GM12892 (cell line): ENCODE measurements at places on chromosomes 3 and 15.

- no peak for DNase-seq
These were observed 297.8 kb downstream of the EPHA3 start for GRCh38 chr3:89405176-89405575.

- no peak for DNase-seq
These were observed 52.4 kb upstream of the SLC6A1 start for GRCh38 chr3:10940106-10940505.

- DNase-seq: no peak
These were observed 17.0 kb upstream of the ANO10 start for GRCh38 chr3:43638594-43639447.

- DNase-seq: no peak
These were observed 152.6 kb downstream of the GREM1 start for GRCh38 chr15:32870240-32871033.

GRCh38 chr3:112974178-112974517 is 755 bp downstream of the CD200R1 start:
- no peak for DNase-seq

DNA sequence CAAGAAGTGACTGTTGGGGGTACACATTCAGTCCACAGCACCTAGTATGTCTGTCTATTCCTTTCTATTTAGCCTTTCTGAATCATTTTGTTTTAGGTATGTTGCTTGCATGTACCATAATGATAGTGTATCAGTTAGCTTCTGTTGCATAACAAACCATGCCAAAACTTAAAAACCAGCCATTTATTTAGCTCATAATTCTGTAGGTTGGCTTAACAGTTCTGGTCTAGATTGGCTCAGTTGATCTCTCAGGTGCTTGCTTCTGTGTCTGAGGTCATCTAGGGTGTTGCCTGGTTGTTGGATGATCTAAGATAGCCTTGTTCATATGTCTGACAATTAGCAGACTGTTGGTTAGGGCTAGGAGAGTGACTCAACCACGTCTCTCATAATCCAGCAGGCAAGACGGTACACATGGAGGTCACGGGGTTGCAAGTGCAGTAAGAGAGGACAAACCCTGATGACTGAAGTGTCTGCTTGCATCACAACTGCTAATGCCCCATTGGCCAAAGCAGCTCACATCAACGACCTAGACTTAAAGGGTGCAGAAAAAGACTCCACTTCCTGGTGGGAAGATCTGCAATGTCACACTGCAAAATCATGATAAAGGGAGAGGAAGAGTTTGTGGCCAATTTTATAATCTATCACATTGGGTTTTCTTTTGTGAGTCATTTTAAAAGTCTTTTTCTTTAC is 6.8 kb upstream of the PDCD6IP start:
- no peak for DNase-seq

- DNase-seq: no peak
These were observed 379.1 kb downstream of the MCTP2 start for GRCh38 chr15:94610485-94610884.

GRCh38 chr15:27092390-27092789 is 121.4 kb downstream of the GABRG3 start:
- DNase-seq: no peak

DNA sequence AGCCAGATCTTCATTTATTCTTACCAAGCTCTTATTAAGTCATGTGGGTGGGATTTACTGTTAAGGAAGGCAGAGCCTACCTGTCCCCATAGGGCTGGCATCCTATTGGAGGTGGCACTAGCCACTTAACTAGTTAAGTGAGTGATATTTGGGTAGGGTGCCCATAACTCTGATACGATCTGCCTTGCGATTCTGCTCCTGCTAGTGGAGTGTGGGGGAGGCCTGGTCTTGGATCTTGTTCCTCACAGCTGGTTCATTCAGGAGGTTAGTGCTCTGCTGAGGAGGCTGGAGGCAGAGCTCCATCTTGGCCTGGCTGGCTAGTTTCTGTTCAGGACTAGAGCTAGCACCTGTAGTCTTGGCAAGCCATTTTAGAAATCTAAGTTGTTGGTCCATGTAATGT is 9.3 kb downstream of the BAHD1 start:
- DNase-seq: no peak

DNA sequence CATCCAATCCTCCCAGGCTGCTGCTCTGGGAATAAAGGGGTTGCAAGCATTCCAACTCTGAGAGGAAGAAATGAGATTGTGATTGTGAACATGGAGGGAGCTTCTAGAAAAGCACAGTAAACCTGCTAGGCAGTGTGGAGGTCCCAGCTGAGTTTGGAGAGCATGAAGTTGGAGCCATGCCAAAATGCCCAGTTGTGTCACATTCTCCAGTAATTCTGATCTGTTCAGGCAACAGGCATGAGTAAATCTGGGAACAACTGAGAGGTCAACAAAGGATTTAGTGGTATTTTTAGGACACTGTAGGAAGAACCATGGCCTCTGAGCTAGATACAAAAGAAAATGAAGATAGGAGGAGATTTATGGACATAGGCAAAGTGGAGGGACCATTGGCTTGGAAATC is 74.7 kb downstream of the CYP19A1 start:
- no peak for DNase-seq

- DNase-seq: no peak
These were observed 18.7 kb downstream of the CHST14 start for GRCh38 chr15:40489274-40490175.

GRCh38 chr15:73802431-73803041 is 49.4 kb upstream of the INSYN1 start:
- DNase-seq: no peak

DNA sequence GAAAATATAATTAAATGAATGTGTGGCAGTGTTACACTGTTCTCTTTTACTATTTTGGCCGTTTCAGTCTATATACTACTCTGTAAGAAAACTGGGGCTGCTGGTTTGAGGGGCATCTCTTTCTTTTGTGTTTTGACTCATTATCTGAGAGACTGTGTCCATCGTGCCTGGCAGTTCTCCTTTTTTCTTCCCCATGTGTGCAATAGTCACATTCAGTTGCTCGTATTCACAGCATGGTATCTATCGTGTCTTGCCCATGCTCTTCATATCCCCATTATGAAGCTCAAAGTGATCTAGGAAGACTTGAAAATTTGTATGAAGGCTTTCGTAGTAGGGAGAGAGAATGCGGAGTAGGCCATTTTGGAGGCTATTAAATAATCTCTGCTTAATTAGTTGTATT is 29.8 kb upstream of the FAH start:
- no peak for DNase-seq

- DNase-seq: no peak
These were observed 963.4 kb upstream of the CFAP20DC start for GRCh38 chr3:60013241-60013640.

- DNase-seq: no peak
These were observed 489.1 kb upstream of the CFAP20DC start for GRCh38 chr3:59538753-59539432.

- no peak for DNase-seq
These were observed at the start of gene AADACL2 for GRCh38 chr3:151733613-151734012. TSS of gene AADACL2 (plus strand) at chr3:151733927. CDS start at chr3:151734036, 109 bp downstream.

- DNase-seq: no peak
These were observed 59.5 kb upstream of the POU1F1 start for GRCh38 chr3:87335931-87336330.

DNA sequence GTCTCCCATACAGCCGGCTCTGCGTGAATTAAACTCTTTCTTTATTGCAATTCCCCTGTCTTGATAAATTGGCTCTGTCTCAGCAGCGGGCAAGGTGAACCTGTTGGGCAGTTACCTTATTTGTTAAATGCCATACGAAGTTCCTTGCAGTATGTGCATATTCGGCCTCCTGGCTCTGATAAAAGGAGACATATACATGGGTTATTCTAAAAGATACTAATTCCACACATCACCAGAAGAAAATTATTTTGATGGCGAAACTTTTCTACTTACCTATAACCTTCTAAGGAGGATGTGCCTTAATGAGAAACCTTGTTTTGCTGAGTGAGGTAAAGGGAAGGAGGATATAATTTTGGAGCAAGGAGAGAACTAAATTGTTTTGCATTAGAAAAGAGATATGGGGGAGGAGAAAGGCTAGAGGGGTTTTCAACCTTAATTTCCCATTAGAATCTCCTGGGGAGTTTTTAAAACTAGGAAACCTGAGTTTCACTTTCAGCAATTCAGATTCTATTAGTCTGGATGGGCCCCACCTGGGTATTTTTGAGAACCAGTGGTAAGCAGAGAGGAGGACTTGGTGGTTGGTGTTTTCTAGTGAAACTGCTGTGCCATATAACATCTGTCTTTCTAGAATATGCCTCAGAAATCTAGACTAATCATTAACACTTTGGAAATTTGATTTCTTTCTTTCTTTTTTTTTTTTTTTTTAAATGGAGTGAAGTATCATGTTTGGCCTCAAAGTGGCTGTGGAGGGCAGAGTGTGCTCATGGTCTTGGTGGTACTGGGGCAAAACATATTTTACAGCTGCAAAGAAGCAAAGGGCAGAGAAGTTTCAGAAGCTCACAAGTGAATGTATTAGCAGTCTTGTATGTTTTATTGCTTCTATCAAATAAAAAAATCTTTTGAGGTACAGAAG is 23.0 kb downstream of the NANOGP8 start:
- DNase-seq: no peak

DNA sequence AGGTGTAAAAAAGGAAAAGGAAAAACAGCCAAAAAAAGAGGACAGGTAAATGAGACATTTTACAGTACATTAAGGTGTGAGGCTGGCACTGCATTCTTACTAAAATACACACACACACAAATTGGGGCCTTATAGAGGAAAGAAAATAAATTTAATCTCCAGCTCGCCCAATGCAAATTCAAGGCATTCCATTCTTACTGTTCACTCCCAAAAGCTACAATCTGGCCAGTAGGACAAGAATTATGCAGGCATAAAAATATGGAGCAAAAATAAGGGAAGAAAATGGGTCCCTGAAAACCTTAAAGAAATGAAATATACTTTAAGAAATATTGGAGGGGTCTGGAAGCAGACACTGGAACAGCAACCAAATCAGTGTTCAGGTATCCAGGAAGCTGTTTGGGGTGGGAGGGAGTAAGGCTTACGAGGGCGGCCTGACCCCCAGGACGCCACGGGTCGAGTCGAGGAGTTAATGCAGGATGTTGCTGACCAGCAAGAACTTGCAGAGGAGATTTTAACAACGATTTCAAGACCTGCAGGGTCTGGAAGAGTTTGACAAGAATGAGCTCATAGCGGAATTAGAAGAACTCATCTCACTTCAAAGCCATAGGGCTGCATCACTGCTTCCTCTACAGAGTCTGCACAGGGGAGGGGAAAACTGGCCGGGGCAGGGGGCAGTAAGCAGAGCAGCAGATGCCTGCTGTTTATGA is 245.5 kb downstream of the TBL1XR1 start:
- no peak for DNase-seq

- no peak for DNase-seq
These were observed 106.2 kb downstream of the DGKG start for GRCh38 chr3:186255703-186256331.

DNA sequence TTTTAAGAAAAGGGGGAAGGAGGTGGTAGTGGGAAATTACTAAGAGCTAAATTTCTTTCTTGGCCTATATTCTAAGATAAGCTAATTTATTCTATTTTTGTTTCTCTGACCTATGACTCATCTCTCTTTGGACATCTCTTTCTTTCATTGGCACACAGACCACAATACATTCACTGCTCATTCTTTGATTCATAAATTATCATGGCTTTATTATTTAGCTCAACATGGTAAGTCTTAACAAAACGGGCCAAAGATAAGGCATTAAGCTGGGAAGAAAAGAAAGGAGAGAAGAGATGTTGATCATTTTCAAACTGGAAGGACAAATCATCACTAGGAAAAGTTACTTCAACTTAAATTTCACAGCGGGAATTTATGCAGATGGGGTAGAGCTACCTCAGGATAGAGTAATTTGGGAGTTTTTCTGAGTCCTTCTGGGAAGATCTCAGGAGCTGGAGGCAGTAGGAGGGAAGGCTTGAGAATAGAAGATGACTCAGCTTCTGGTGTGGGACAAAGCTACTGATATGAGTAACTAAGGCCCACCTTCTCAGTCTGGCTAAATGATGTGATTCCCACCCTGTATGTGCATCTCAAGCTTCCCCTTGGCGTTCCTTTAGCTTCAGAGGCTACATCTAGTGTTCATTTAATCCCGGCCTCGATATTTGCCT is 7.5 kb upstream of the ALCAM start:
- DNase-seq: no peak

- DNase-seq: no peak
These were observed 48.3 kb upstream of the DNAJC13 start for GRCh38 chr3:132368962-132369361.

GRCh38 chr15:52113235-52113634 is 660 bp upstream of the BCL2L10 start:
- DNase-seq: no peak
